A549 (cell line): ENCODE measurements at places on chromosomes 13 and 19.

GRCh38 chr13:98273067-98273823, 96.2 kb upstream of the RNF113B start:
- no peak for DNase-seq

GRCh38 chr13:37202264-37202663, 96.8 kb upstream of the CSNK1A1L start:
- DNase-seq, result no peak

GRCh38 chr13:66751691-66752090, 478.4 kb downstream of the PCDH9 start:
- DNase-seq, result no peak

- no peak for DNase-seq
Measured at GRCh38 chr13:108273429-108274118, 4.1 kb downstream of the TNFSF13B start.

DNA sequence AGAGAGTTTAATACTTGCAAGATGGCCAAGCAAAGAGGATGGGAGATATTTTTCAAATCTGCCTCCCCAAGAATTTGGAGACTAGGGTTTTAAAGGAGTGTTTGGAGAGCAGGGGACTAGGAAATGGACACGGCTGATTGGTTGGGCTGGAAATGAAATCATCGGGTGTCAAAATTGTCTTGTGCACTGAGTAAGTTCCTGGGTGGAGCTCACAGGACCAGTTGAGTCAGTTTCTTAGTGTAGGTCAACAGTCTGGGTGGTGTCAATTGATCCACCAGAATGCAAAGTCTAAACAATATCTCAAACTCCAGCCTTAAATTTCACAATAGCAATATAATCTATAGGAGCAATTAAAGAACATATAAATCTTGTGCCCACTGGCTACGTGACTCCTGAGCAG, 23.0 kb upstream of the CEACAM4 start:
- DNase-seq, result no peak
